ENCODE measurements at places on chromosomes 4 and X. TPM values are rescaled to one million over a fixed set of nuclear protein-coding genes. Genes with fewer than 3 reads are reported as not detected.

DNA sequence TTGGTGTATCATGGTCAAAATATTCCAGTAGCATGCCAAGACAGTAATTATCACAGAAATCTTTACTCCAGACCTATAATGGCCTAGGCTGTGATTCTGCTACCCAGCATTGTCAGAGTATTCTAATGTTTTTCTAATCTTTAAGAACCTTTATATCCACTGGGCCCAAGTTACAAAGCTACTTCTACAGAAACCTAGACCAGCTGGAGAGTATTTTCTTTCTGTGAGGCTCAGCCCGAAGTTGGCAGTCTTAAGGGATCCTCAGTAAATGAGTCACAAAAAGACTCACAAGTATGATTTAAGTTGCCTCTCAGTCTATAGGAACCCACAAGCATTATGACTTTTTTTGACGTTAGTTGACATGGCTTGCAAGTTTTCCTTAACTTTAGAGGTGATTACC, 638.5 kb upstream of the FAM241A start:
- DNase-seq, result no peak
- H3K27ac ChIP-seq, result no peak overlapping the region
- H3K36me3 ChIP-seq, result no peaks in the 10 kb centered on the region
- peaks cover 2% of the 10 kb centered on the region for H3K4me1 ChIP-seq
- no peak overlapping the region for H3K4me3 ChIP-seq

- H3K36me3 ChIP-seq, result no peaks in the 10 kb centered on the region
- no peaks in the 10 kb centered on the region for H3K27me3 ChIP-seq
- H3K4me3 ChIP-seq, result no peak overlapping the region
- H3K4me1 ChIP-seq, result peaks cover 50% of the 10 kb centered on the region
- DNase-seq, result peak; percentile 66
Measured at GRCh38 chr4:184451726-184452125, 22.6 kb downstream of the IRF2 start.

PRRG1 gene
- polyA plus RNA-seq, result 3.0 TPM

DNA sequence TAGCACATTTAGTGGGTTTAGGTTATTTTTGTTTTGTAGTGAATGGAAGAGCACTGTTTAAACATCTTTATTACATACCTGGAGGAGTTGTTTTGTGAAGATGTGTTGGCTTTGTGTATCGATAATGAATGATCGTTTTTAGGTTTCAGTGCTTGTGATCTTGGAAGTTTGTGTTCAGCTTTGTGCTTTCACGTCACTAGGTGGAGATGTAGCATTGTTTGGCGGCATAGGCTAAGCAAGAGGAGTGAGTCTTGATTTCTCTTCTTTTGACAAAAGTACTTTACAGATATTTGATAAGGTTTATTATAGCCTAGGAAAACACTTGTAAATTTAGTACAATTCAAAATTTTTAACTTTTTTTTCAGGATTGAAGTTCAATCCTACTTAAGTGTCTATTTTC, 50.4 kb downstream of the PDK3 start:
- no peak overlapping the region for H3K27ac ChIP-seq
- H3K36me3 ChIP-seq, result no peaks in the 10 kb centered on the region
- H3K4me1 ChIP-seq, result no peaks in the 10 kb centered on the region
- no peak for DNase-seq
- H3K27me3 ChIP-seq, result no peaks in the 10 kb centered on the region

- no peaks in the 10 kb centered on the region for H3K36me3 ChIP-seq
- H3K4me1 ChIP-seq, result peaks cover 39% of the 10 kb centered on the region
- H3K27ac ChIP-seq, result no peak overlapping the region
Measured at GRCh38 chrX:40102393-40103381, 4.9 kb upstream of the BCOR start.

- H3K4me3 ChIP-seq, result no peak overlapping the region
- no peaks in the 10 kb centered on the region for H3K36me3 ChIP-seq
- DNase-seq, result peak; percentile 72
- H3K27ac ChIP-seq, result peak overlapping the region; percentile 93
- peaks cover 6% of the 10 kb centered on the region for H3K4me1 ChIP-seq
Measured at GRCh38 chrX:2894885-2895292, 34.2 kb downstream of the ARSD start.

ZIC3 gene
- not detected for polyA plus RNA-seq

GLOD5 gene
- polyA plus RNA-seq, result not detected

- no peaks in the 10 kb centered on the region for H3K36me3 ChIP-seq
- H3K27ac ChIP-seq, result no peak overlapping the region
- no peak for DNase-seq
- no peaks in the 10 kb centered on the region for H3K4me1 ChIP-seq
Measured at GRCh38 chrX:8323356-8323755, 141.3 kb upstream of the VCX3B start.

SAGE1 gene
- not detected for polyA plus RNA-seq
